Naive thymus-derived CD4-positive, alpha-beta T cell (primary cell): ENCODE measurements at places on chromosomes 1 and 21. TPM values are rescaled to one million over a fixed set of nuclear protein-coding genes. Genes with fewer than 3 reads are reported as not detected.

GPR37L1 gene
- not detected for total RNA-seq

GRCh38 chr1:28887835-28888682 is 26.3 kb upstream of the EPB41 start:
- no peak for DNase-seq

DNA sequence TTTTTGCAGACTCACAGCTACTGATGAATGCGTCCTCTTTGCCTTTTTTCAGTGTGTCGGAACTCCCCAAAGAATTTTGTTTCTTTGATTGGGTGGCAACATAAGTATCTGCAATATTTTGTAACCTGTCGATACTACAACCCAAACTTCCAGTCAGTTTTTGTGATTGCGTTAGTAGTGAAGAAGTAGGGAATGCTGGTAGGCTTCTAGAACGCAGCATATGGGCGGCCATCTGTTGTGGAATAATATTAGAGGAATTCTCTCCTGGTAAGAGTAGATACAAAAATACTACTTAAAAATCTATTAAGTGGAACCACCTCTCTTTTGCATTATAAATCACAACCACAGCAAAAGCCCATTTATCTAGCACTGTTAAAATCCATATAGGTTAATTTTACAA is 107.4 kb downstream of the LYST start:
- no peak for DNase-seq

- DNase-seq, result no peak
These were observed 28.3 kb downstream of the CDCP2 start for GRCh38 chr1:54124472-54124871.

- no peak for DNase-seq
These were observed 98.7 kb upstream of the PDC start for GRCh38 chr1:186559601-186560116.

DNA sequence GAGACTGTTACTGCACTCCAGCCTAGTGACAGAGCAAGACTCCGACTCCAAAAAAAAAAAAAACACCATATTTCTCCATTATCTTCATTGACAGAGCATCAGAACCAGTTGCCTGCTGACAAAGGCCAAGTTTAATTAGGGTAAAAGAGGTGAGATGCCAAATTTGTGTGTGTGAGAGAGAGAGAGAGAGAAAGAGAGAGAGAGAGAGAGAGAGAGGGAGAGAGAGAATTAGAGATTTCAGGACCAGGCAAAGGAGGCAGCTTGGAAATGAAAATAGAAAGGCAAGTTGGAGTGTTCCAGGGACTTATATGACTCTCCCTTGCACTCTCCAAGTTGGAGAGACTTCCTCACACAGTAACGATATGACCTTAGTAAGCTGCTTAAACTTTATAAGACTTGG is 24.3 kb upstream of the UAP1 start:
- no peak for DNase-seq

- DNase-seq, result no peak
These were observed 97.2 kb downstream of the ACTL8 start for GRCh38 chr1:17852383-17852782.

DNA sequence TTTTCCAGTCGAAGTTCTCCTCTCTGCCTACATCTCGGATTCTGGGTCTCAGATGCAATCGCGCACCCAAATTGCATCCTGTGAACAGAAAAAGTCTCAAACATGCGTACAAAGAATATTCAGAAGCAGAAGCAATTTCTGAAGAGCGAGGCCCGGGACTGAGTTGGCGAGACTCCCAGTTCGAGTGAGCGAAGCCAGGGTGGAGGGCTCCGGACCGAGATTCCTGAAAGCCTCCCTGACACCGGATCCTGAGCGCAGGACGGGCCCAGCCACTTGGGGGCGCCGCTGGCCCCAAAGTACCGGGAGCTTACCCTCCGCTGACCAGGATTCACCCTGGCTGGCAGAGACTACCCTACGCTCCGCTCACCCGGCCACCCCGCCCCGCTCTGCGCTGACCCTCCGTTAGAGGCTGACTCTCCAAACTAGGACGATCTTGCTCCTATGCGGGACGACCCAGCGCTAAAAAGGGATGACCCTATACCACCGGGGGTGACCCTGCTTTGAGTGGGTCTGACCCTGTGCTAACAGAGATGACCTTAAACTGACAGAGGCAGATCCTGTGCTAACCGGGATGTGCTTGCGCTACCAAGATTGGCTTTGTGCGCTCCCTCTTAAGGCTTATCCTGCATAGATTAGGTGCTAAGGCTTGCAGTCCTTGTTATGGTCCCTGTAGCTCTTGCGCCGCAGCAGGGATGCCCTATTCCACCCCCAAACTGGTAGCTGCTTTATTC is 12.1 kb downstream of the FOXD2 start:
- no peak for DNase-seq
